ENCODE measurements at places on chromosomes 6 and 20.

- no peak for DNase-seq
Observed at GRCh38 chr20:23101696-23102406, 15.7 kb upstream of the CD93 start.

GRCh38 chr6:70221715-70222438, 81.0 kb downstream of the COL9A1 start:
- DNase-seq, result no peak

DNA sequence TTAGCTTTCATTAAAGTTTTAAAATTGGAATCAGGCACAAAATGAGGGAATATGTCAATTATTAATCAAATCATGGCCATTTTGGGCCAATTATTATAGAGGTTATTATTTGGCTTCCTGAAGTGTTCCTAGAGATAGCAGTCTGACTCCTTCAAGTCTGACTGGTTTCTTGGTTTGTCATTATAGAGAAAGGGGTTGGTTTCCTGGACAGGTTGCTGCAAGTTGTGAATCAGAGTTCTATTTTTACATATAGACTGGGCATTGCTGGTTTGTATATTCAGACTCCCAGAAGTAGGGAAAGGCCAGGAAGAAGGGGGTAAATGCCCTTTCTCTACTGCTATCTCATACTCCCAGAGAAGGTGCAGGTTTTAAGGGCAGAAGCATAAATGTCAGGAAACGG, 121.4 kb upstream of the CEP162 start:
- no peak for DNase-seq

GRCh38 chr20:23314699-23315098, 35.9 kb upstream of the NXT1 start:
- no peak for DNase-seq

GRCh38 chr6:135265278-135265677, 84.2 kb downstream of the MYB start:
- DNase-seq, result no peak

- DNase-seq, result no peak
Observed at GRCh38 chr6:95294043-95294442, 283.3 kb upstream of the MANEA start.

- DNase-seq, result no peak
Observed at GRCh38 chr6:47016909-47017308, 25.2 kb downstream of the ADGRF1 start.

DNA sequence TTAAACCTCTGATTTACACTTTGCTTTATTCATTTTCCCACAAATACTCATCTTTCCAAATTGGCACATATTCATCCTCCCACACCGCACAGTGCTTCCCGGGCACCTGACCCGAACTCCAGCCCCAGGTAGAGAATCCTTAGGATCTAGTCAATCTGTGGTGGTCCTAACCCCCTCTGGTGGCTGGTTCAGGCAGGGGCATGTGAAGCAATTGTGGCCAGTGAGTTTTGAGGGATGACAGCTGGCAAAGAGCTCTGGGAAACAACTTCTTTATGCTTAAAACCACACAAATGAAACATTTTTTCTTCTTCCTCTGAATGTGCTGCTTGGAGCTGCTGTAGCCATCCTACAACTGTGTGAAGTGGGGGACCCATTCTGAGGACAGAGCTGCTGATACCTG, 54.7 kb downstream of the ELOVL5 start:
- peak; percentile 34 for DNase-seq

DNA sequence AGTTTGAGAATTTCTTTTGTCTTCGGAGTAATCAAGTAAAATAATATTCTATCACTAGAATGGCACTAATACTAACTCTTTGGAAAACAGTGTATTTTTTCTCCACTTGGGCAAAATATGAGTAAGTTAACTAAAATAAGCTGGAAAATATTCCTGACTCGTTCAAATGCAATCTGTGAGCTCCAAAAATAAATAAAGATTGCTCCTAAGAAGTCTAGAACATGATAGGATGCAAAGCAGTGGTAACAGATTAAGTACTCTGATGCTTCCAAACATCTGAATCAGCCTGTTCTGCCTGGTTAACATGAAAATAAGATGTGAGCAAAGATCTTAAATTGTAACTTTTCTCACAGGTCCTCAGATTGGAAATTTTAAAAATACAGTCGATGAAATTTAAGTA, 285.1 kb upstream of the ID4 start:
- DNase-seq, result no peak

GRCh38 chr6:140636271-140636907, 1261.9 kb upstream of the CITED2 start:
- DNase-seq, result no peak

GRCh38 chr6:20183706-20184105, 28.6 kb downstream of the MBOAT1 start:
- no peak for DNase-seq

GRCh38 chr20:5654557-5654956, 95.6 kb upstream of the SHLD1 start:
- DNase-seq, result no peak

All from CD4-positive, alpha-beta T cell treated with Interleukin-17A for 4 hours (primary cell).